RPMI7951 (cell line): ENCODE measurements at places on chromosomes 2 and 18. TPM values are rescaled to one million over a fixed set of nuclear protein-coding genes. Genes with fewer than 3 reads are reported as not detected.

Gene ERMN
- not detected in 2 replicates for total RNA-seq

- DNase-seq: no peak
Measured at GRCh38 chr18:73059280-73059679, 191.5 kb upstream of the NETO1 start.

- DNase-seq: no peak
Measured at GRCh38 chr2:218716070-218716469, 5.4 kb downstream of the TTLL4 start.

DNA sequence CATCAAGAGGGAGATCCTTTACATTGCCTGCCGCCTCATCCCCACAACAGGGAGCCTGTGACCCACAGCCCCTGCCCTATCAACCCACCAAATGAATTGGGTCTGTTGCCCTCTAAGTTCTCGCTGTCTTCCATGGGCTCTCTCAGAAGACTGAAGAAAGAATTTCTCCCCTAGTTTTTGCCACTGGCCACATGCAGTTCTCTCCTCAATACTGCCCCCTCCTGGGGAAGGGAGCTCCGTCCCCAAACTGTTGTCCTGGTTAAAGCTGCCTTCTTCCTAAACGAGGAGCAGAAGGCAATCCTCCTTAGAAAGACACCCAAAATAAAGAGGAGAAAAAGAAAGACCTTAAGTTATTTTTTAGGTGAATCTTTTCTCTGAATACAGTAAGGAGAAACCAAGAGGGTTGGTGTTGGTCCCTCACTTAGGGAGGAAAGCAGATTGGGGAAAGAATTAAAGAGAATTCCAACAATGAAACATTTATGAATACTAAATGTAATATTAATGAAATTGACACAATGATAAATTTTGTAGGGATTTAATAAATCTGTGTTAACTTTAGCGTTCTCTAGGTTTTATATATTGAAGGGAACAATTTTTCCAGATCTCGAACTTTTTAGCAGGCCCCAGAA is 31.1 kb upstream of the SATB2 start:
- peak; percentile 62 for DNase-seq

GRCh38 chr18:48787203-48788151 is 163.3 kb downstream of the SMAD7 start:
- DNase-seq: no peak
